ENCODE measurements at places on chromosomes 6 and 20.

GRCh38 chr20:20743511-20744169, 31.2 kb upstream of the RALGAPA2 start:
- peak; percentile 51 for DNase-seq

GRCh38 chr6:12258591-12259075, 31.5 kb upstream of the EDN1 start:
- no peak for DNase-seq

DNA sequence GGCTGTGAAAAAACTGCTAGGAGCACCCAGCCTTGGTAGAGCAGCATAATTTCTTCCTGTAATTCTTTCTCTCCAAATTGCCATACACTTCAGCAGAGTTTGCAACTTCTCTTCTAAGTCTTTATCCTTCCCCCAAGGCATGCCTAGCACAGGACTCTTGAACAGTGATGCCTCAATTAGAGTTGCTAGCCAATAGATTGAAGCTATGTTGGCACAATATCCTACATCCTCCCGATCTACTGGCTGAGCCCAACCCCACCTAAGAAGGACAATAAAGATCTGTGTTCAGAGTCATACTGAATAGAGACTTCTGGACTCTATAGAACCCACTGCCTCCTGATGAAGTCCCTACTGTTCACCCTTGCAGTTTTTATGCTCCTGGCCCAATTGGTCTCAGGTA, at the start of gene DEFB126:
Gene DEFB126 (plus strand): TSS at position 301 of the 400 bp plus-strand sequence. CDS start 39 bp downstream, at position 340.
- no peak for DNase-seq

- DNase-seq: no peak
Observed at GRCh38 chr6:17703256-17703694, 3.5 kb downstream of the NUP153 start.

GRCh38 chr20:58818586-58819285, 32.0 kb downstream of the GNAS-AS1 start:
- DNase-seq: peak; percentile 78

GRCh38 chr6:36368921-36369865, 18.3 kb downstream of the ETV7 start:
- peak; percentile 89 for DNase-seq

GRCh38 chr6:3233321-3233720, 5.9 kb upstream of the TUBB2B start:
- DNase-seq: peak; percentile 73

- no peak for DNase-seq
Observed at GRCh38 chr6:85498596-85499258, 48.8 kb downstream of the NT5E start.

All from islet precursor cell (in vitro differentiated cells).